HS-5 (cell line): ENCODE measurements at places on chromosomes 2 and 18.

- DNase-seq = no peak
Observed at GRCh38 chr18:74116633-74117554, 30.7 kb downstream of the FBXO15 start.

- DNase-seq = no peak
Observed at GRCh38 chr2:116510117-116510671, 1304.3 kb upstream of the DDX18 start.

DNA sequence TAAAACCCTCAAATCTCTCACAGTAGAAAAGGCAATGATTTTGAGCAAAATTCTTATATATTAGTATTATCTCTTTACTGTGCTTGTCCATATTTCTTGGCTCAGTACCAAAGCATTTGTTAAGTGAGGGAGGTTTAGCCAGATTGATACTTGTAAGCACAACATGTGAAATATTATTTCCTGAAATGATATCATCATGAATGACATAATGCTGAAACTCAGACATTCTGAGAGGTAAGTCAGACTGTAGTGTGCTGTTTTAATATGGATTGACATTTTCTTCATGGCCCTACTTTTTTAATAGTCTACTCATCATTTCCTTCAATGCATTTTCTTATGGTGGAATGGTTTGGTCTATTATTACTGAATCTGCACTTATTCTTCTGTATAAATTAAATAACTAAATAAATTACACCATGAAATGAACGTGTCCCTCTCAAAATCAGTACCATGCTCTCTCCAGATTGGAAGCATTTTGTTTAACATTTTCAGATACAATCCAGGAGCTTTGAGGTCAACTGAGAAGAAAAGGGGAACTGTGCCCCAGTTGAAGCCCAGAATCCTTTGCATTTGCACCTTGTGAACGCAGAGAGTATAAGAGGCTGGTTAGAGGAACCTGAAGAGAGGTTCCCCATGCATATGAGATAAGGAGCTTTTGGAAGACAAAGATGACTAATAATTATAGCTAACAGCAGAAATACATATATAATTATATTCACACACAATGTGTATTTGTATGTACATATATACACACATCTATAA is 50.1 kb upstream of the CRACDL start:
- no peak for DNase-seq

- DNase-seq = no peak
Observed at GRCh38 chr2:54569745-54570301, 113.7 kb downstream of the SPTBN1 start.

DNA sequence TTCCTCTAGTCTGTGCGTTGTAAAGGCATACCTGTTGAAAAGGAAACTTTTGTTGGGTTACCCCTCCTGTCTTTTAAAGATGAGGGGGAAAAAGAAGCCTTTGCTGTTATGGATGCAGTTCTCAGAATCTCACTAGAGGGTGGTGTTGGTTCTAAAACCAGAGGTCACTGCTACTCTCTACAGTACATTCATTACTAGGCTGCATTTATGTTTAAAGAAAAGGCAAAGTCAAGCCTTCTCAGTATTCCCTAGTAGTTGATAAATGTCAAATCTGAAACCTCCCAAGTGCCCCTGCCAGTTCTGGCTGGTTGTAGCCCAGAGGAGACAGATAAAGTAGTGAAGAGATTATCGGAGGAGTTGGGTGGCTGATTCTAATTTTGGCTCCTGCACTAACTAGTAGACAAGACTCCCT is 1.4 kb upstream of the PLCL1 start:
- no peak for DNase-seq

DNA sequence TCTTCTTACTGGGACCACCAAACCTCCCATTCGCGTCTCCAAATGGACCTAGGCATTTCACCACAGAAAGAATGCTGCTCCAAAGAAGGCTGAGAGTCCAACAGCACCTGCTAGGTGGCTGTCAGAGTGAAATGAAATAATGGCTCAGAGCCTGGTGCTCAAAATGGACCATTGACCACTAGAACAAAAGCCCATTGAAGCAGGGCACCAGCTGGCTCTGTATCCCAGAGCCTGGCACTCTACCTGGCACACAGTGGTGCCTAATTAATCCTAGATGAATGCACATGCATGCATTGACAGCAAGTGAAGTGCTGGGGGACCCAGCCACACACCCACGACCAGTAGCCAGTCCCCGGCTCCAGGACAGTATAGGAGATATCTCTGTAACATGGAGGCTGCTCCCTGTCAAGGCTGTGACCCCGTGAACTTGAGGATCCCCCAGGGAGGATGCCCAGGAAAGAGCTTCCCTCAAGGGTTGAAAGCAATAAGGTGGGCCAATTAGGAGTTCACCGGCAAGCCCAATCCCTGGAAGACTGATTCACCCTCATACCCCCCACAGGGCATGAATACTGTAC is 261.3 kb downstream of the TNS1 start:
- no peak for DNase-seq

GRCh38 chr2:53711271-53711780 is 56.3 kb upstream of the CHAC2 start:
- DNase-seq = no peak

GRCh38 chr2:3747032-3747654 is 43.8 kb downstream of the DCDC2C start:
- DNase-seq = no peak

DNA sequence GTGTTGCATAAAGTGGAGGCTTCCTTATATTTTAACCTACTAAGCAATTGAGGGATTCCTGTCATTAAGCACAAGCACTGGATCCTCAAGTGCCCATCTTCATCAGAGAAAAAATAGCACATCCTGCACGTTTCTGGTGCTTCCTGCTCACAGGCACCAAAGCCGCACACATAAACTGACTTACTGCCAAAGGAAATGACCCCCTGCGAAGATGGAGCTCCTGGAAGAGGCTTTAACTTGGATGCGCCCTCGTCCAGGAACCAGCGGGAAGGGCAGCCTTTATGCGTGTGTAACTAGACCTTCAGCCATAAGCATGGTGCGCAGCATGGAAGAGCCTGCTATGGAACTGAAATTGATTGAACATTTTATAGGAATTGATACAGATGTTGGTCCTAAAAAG is 188.7 kb downstream of the FTCDNL1 start:
- DNase-seq = no peak

DNA sequence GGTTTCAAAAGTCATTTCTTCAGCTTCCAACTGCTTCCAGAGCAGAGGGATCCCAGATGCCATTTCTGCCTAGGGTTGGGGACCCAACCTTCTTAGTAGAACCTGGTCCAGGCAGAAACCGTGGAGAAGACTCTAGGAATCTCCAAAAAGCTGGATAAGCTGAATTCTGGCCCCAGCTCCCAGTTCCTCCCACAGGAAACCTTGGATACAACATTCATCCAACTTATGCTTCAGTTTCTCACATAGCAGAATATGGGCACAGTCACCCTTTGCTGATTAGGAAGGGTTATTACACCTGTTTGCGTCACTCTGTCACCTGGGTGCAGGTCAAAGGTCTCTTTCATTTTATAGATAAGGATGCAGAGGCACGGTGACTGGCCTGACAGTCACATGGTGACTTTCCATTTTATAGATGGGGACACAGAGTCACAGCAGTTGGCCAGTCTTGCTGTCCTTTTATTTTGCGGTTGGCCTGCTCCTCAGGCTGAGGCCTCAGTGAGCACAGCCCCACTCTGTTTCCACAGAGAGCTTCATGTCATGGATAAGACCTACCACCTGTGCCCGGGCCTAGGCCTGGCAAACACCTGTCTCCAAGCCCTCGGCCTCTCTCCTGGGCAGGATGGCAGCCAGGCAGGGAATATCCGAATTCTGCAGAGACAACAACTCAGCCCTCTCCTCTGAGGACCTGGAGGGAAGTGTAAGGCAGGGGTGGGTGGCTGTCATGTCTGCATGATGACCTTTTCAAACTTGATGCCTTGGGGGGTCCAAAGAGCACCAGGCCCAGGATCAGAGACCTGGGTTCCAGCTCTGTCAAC is 148.8 kb downstream of the SMAD7 start:
- DNase-seq = no peak

DNA sequence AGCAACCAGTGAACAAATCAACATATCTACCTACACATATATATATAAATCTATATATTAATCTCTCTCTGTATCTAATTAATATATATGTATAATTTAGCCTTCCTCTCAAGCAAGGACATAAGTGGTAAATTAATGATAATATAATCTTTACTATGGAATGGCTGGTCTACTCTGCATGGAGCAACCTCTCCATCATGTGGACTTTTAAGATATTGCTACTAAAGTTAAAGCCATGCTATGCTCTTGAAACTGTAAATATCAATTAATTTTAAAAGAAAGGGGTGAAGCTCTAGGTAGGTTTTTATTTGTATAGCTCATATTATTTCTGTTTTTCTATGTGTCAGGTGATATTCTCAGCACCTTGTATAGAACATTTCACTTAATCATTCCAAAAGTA is 147.0 kb downstream of the PPP1R1C start:
- no peak for DNase-seq

GRCh38 chr2:79041032-79041448 is 15.5 kb downstream of the REG3G start:
- no peak for DNase-seq

- no peak for DNase-seq
Observed at GRCh38 chr2:55156326-55156725, 75.8 kb downstream of the CLHC1 start.

DNA sequence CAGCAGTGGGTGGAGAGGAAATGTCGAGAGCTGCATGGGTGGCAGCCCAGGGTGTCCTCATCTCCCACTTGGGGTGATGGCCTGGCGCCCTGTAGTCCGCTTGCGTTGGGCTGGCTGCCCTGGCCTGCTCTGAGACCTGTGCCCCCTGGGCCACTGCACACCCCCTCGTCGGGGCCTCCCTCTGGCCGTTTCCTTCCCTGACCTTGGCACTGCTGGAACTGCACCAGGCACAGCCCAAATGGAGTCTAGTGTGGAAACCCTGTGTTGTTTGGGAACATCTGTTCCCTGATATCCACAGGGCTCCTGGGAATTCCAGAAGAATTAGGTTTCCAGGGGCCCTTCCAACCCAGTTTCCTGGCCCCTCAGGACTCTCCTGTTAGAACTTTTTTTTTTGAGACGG is 13.9 kb downstream of the EFHD1 start:
- no peak for DNase-seq

DNA sequence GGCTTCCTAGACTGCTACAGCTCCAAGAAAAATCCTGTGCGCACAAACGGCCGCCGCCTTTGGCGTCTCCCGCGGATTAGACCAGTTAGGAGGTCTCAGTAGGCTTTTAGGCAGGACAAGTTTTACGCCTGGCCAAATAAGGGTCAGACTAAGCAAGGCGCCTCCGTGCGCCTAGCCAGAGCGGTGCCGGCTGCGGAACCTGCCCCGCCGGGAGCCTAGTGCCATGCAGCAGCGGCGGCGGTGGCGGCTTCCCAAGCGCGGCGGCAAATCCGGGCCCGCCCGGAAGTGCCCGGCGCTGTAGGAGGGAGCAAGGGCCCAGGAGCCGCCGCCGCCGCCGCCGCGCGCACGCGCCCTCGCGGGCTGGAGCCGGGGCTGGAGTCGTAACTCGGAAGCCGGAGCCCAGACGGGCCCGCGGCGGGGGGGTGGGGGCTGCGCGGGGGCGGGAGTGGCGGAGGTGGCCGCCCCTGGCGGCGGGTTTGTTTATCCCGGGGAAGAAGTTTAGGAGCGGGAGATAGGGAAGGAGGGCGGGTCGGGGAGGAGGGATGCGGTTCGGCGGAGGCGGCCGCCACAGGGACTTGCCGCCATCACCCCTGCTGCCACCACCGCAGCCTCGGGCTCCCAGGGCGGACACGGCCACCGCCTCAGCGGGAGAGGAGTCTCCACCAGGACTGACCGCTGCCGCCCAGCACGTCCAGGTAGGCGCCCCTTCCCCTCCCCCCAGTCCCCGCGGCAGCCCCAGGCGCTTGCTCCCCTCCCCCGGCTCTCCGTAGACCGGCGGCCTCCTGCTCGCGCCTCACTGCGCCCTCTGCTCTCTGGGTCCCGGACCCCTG is at the start of gene SPOPL:
Gene SPOPL (plus strand): TSS at position 346 of the 830 bp plus-strand sequence. CDS start 48,447 bp downstream, outside the sequence.
- peak; percentile 53 for DNase-seq

DNA sequence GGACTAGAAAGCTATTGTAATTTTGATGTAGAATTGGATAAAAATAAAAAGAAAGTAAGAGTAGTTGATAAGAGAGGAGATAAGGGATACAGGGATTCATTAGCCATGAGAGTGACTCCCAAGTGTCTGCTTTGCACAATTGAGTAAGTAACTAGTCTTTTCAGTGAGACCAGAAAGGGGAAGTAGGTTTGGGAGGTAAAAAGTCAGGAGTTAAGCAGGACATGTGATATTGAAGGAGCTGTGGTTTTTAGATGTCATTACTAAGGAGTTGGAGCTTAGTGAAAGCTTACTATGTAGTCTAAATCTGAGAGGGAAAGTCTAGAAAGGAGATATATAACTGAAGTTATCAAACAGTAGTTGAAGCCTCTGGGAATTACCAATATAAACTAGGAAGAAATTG is 93.4 kb downstream of the SLC5A7 start:
- no peak for DNase-seq

DNA sequence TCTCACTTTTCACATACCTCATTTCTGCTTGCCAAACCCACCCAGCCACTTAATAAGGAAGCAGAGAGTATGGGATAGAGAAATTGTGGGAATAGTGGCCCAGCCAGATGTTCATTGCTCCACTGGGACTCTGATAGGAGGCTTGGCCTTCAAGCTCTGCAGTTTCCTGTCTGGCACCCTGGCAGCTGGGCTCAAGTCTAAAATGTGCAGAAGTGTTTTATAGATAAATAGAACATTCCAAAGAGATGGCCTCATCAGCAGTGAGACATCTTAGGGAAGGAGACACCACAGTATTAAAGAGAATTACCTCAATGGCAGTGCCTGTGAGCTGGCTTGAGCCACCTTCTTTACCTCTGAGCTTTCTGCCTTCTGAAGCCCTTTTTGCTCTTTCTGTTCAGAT is 24.7 kb downstream of the COPS7B start:
- DNase-seq = peak; percentile 69

GRCh38 chr18:49690312-49690711 is 123.0 kb downstream of the ACAA2 start:
- peak; percentile 70 for DNase-seq

- DNase-seq = no peak
Observed at GRCh38 chr2:199861132-199861774, 10.3 kb upstream of the FTCDNL1 start.

GRCh38 chr2:140929849-140930248 is 1201.0 kb downstream of the LRP1B start:
- DNase-seq = no peak

DNA sequence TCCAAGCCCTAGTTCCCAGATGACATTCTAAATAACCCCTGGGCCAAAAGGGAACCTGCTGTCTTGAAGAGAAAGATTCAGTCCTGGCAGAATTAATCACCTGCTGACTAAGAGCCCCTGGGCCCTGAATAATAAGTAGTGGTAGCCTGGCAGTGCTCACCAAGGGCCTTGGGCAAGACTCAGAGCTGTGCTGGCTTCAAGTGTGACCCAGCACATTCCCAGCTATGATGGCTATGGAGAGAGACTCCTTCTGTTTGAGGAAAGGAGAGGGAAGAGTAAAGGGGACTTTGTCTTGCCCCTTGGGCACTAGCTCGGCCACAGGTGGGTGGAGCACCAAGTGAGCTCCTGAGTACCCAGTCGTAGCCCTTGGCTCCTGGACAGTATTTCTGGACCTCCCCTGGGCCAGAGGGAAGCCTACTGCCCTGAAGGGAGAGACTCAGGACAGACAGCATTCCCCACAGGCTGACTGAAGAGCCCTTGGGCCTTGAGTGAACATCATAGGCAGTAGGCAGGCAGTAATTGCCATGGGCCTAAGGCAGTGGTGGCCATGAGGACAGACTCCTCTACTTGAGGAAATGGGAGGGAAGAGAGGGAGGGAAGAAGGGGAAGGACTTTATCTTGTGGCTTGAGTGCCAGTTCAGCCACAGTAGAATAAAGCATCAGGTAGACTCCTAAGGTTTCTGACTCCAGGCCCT is 40.0 kb upstream of the INPP4A start:
- DNase-seq = no peak

GRCh38 chr18:45666520-45666919 is 51.2 kb downstream of the SLC14A2 start:
- DNase-seq = no peak

- DNase-seq = no peak
Observed at GRCh38 chr2:45649858-45650811, 1.3 kb upstream of the PRKCE start.
